AG04450 (cell line): ENCODE measurements at places on chromosomes 6 and 20.

DNA sequence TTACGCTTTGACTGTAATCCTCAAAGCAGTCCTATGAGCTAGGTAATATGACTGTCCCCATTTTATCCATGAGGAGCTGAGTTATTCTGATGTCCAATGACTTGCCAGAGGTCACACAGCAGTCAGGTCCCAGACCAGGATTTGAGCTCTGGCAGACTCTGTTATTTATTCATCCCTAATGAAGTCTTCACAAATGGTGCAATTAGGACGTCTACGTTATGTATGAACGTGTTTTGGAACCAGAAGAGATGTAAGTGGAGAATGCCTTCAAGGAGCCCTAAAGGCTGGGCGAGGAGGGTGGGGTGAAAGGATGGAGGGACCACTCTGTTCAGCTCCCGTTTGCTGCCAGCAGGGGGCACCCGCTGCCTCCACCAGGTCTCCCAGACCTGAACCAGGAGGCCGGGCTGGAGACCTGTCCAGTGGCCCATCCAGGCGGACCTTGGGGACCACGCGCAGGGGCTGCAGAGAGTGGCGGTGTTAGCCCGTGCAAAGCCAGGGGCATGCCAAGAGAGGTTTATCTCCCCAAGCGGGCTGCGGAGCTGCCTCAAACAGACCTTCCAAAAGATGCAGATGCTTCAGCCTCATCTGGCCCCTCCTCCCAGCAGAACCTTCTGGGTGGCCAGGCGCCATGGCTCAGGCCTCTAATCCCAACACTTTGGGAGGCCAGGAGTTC is 15.2 kb upstream of the ZNF335 start:
- no peak for DNase-seq

DNA sequence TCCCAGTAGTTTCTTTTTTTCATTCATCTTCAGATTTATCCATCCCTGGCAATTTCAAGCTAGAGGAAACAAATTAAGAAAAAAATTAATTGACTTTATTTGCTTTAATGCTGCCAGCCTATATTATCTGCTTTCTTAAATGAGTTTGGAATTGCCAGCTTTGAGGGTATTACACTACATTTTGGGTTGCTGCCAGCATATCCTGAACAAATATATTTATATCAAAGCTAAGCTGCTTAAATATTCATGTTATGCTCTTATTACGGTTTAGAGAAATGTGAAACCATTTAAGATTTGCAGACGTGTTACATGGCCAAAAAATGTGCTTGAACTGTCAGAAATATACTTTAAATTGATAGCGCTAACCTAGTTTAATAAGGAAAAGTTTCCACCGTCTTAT is 59.7 kb downstream of the GRIK2 start:
- DNase-seq, result no peak

DNA sequence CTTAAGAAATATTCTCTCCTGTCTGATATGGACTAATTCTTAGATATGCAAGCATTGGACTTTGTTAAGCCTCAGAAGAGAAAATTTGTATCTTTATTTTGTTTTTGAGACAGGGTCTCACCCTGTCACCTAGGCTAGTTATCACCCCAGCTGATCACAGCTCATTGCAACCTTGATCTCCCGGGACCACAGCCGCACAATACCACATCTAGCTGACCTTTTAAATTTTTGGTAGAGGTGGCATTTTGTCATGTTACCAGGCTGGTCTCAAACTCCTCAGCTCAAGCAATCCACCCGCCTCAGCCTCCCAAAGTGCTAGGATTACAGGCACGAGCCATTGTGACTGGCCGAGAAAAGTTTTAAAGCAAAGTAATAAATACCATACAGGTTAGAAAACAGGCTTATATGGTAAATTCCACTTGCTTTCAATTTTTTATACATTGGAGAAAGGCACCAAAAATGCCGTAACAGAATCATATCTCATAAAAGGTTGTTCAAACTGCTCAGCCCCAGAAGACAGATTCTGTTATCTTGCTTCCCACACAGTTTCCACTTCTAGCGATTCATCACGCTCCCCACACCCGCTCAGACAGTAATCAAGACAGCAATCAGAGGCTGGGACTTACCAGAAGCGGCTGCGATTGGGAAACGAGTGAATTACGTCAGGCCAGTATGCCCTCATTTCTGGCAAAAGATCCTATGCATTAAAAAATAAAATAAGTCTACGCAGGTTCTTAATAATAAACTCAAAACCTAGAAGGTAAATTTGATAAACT is 13.8 kb downstream of the RNASET2 start:
- no peak for DNase-seq

GRCh38 chr6:69138148-69138547 is 503.1 kb downstream of the ADGRB3 start:
- no peak for DNase-seq

DNA sequence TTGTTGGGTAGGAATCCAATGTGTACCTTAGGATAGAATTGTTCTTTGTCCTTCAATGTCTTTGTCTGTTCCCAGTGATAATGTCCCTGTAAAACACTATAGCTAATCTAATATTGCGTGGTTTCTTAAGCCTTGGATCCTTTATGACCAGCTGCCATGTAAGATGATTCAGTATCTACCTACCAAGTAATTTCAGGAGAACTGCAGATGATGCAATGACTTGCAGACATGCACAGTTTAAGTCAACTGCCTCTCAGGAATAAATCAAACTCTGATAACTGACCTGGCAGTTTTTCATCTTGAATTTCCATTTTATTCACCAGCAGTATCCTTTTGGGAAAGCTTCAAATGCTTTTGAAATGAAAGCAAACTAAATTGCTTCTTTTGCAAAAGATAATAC is 157.8 kb downstream of the TPBG start:
- no peak for DNase-seq

DNA sequence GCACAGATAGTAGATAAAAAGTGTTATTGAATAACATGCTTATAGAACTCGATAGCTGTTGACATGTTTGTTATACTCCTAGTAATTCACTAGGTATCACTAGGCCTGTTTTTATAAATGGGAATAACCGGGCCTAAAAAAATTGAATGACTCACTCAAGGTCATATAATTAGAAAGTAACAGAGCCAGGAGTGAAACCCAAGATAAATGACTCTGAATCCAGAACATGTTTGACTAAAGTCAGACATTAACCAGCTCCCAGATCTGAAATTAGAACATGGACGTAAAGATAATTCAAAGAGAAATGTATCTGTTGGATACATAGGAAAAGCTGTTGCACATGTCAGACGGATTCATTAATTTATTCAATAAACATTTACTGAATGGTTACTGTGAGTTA is 26.9 kb downstream of the RGS17 start:
- no peak for DNase-seq

DNA sequence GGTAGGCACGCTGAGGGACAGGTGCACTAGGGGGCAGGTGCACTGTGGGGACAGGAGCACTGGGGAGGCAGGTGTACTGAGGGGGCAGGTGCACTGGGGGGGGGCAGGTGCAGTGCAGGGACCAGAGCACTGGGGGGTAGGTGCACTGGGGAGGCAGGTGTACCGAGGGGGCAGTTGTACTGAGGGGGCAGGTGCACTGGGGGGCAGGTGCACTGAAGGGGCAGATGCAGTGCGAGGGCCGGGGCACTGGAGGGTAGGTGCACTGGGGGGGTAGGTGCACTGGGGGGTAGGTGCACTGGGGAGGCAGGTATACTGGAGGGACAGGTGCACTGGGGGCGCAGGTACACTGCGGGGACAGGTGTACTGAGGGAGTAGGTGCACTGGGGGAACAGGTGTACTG is 39.5 kb downstream of the DAAM2 start:
- no peak for DNase-seq

DNA sequence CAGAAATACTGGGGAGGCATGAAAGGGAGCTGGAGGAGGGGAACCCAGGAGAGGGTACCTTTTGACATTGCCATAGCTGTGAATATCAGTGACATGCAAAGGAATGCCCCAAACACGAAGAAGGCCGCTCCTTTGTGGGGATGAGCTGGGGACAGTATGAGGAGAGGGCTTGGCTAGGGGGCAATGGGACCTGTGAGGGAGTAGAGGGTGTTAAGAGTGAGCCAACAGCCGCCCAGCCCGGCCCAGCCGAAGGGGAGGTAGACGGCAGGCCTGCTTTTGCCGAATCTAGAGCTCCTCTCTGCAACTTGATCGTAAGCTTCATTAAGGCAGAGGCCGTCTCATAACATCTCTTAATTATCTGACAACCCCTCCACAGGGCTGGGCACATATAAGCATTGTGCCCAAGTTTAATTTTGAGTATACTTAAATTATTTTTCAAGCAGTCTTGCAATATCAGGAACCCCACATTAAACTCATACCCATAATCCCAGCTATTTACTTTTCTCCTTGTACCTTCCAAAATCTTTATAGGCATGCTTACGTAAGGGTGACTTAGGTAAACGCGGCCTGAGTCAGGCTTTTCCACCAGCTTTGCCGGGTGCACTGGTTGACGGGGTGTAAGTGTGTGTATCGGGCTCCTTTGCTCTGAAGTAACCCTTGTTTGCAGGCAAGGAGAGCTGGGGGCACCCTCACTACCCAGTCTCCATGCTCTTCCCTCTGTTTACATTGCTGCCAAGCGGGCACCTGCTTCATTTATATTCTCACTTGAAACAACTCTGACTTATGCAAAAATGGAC is 24.9 kb upstream of the VEGFA start:
- DNase-seq, result no peak

- DNase-seq, result no peak
Observed at GRCh38 chr6:159759645-159760044, 2.2 kb upstream of the ACAT2 start.

DNA sequence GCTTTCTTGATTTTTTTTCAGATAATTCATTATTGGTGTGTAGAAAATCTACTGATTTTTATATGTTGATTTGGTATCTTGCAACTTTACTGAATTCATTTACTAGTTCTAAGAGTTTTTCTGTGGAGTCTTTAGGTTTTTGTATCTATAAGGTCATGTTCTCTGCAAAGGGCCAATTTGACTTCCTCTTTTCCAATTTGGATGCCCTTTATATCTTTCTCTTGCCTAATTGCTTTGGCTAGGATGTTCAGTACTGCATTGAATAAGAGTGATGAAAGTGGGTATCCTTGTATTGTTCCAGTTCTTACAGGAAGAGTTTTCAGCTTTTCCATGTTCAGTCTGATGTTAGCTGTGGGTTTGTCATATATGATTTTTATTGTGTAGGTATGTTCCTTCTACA is 14.4 kb upstream of the NKX2-4 start:
- DNase-seq, result no peak

DNA sequence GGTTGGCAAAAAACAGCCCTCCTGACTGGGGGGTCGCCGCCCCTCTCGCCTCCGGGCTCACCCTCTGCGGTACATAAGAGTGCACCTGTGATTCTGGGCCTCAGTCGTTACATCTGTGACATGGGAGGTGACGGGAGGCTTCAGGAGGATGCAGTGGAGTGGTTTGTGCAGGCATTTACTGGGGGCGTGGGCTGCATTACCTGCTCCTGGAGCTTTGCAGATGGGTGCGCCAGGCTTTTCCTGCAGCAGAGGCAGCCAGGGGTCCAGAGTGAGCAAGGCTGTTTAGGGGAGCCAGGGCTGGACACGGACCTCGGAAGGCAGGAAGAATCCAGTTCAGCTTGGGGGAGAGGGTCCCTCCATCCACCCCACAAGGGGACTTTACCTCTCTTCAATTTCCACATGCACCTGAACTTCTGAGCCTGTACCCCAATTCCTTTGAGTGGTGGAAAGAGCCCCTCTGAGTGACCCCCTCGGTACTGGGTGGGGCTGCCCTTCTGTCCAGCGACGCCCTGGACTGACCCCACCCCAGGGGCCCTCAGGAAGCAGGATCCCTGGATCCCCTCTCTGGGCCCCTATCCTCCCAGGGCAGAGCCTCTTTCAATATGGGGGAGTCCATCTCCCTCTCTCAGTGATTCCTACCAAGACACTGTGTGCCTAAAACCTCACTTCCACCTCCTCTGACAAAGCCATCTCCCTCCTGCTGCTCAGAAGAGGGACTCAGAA is 134.0 kb downstream of the TAF4 start:
- DNase-seq, result no peak

- no peak for DNase-seq
Observed at GRCh38 chr6:100184473-100184872, 190.4 kb upstream of the MCHR2 start.

GRCh38 chr6:81366972-81367371 is 385.5 kb downstream of the TENT5A start:
- DNase-seq, result no peak

DNA sequence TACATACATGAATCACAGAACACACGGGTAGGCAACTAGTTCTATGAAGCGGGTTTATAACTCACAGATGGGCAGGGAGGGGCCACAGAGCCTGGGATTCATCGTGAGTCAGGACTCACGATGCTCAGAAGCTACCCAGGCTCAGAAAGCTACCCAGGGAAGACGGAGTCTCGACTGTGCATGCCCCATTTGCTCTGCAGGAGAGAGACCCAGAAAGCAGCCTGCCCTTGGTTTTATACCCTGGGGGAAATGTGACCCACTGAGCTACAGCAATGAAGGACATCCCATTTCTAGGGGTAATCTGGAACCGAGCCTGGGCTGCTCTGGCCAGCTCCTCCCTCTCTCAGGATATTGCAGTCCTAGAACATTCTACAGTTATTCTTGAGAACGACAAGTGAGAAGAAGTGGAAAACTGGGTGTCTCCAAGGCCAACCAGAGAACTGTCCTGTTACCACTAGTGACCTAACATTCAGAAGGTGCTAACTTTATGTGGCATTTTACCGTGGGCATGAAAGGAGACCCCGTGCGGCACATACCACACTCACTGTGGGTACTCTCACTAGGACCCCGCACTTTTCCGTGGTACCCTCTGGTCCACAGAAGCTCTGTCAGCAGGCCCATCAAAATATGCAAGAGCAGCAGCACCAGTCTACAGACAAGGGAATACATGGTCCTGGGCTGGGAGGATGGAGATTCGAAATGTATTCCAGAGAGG is 201.9 kb upstream of the PMEPA1 start:
- no peak for DNase-seq

- DNase-seq, result no peak
Observed at GRCh38 chr6:13331516-13332348, 3.4 kb upstream of the TBC1D7 start.

GRCh38 chr20:47361057-47361915 is 4.8 kb upstream of the ZMYND8 start:
- no peak for DNase-seq

GRCh38 chr6:501891-502601 is 110.5 kb downstream of the IRF4 start:
- DNase-seq, result no peak

GRCh38 chr20:20022498-20022897 is 5.3 kb downstream of the NAA20 start:
- no peak for DNase-seq

GRCh38 chr20:53154540-53154939 is 182.4 kb downstream of the TSHZ2 start:
- no peak for DNase-seq

- no peak for DNase-seq
Observed at GRCh38 chr6:124947971-124948451, 14.2 kb upstream of the RNF217 start.

DNA sequence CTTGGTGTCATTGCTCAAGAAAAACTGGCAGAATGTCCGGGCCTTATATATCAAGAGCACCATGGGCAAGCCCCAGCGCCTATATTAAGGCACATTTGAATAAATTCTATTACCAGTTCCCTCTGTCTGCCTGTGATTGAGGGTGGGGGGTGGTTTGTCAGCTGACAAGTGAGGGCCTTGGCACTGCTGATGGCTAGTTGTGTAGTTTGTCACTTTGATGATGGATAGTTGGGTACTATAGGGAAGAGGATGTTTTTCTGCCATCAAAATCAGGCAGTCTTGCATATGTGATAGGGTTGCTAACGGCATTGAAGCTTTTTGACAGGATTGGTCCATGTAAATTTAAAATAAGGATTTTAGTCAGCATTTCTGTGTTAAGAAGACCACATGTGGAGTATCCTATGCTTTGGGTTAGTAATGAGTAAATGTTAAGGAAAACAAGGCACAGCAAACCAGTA is 2.5 kb downstream of the RPL10A start:
- DNase-seq, result no peak
